Tibial nerve (tissue), 4 donors: ENCODE measurements at places on chromosomes 1 and 21. TPM values are rescaled to one million over a fixed set of nuclear protein-coding genes. Genes with fewer than 3 reads are reported as not detected.

- no peak for DNase-seq
Observed at GRCh38 chr1:160837558-160838205, 25.0 kb downstream of the CD244 start.

The CYP4B1 gene
- total RNA-seq, result 609 TPM

- no peak for DNase-seq
Observed at GRCh38 chr1:228867108-228867950, 132.1 kb downstream of the RHOU start.

The FASLG gene
- not detected for total RNA-seq

DNA sequence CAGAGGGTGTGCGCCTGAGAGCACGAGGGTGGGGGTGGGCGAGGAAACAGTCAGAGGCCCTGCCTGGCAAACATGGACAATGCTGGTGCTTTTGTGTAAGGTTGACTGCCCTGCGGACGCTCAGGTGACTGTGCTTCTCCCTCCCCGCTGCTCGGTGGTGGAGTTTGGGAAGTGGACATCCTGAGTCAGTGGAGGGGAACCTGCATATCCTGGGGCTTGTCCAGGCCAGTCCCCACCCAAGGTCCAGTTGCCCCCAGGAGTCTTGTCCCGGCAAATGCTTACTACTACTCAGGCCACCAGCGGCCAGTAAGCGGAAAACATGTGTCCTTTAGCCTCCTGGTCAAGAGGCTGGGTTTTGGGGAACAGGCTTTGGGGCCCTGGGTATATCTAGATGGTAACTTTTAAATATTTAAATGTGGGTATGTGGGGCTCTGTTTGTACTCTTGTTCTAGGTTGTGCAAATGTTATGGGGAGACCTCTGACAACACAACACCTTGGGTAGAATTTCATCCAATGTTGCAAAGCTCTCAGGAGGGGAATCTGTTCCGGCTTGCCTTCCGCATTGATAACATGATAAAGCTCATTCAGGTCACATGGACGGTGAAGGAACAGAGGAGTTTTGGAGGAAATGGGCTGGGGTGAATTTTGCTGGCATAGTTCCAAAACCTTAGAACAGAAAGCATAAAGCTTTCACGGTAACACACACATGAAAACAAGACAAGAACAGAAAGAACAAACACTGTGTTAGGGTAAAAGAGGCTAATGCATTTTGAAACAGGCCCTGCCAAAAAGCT is 364.9 kb downstream of the PRDM2 start:
- no peak for DNase-seq
